Psoas muscle (tissue), 8 donors: ENCODE measurements at places on chromosomes 11 and 22. TPM values are rescaled to one million over a fixed set of nuclear protein-coding genes. Genes with fewer than 3 reads are reported as not detected.

The PHLDA2 gene
- 1.1 TPM for total RNA-seq

The CD3G gene
- 0.26 TPM for total RNA-seq

The PAMR1 gene
- total RNA-seq = 0.65 TPM

DNA sequence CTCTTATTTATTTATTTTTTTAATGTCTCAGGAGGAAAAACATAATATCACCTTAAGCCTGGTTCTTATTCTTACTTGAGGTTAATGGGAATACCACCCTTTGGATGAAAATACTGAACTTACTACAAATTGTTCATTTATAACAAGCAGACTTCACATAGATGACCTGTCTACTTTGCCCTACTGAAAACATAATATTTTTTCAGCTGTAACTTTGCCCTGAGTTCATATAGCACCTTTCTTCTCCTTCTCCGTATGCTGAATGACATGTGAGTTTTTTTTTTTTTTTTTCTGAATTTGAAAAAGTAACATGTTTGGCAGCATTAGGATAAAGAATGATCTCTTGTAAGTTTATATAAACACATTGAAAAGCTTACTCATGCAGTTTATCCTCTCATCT, 186.8 kb downstream of the TMEM135 start:
- no peak for DNase-seq

GRCh38 chr11:120410622-120411380, 74.6 kb downstream of the ARHGEF12 start:
- DNase-seq = no peak

DNA sequence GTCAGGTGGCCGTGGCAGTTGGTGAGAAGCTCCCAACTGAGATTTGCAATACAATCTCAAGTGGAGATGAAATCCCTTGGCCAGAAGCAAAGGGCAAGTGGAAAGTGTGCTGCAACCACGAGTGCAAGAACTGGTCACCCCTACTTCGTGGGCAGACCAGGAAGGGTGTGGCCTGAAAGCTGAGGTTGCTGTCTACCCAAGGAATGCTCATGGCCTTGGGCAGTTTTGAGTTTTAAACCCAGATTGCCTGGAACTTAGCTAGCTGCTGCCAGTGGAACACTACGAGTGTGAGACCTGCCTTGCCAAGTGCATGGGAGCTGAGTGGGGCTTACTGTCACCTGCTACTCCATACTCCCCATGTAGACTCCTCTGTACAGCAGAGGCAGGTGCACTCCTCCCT, 113.3 kb upstream of the FAT3 start:
- no peak for DNase-seq

- DNase-seq = no peak
These were observed 30.6 kb upstream of the APOA1 start for GRCh38 chr11:116868066-116868465.

GRCh38 chr11:14148653-14149273, 186.2 kb downstream of the SPON1 start:
- DNase-seq = no peak

- no peak for DNase-seq
These were observed 57.0 kb downstream of the PACSIN2 start for GRCh38 chr22:42957958-42958357.

- no peak for DNase-seq
These were observed 32.6 kb upstream of the NNMT start for GRCh38 chr11:114263513-114264170.

DNA sequence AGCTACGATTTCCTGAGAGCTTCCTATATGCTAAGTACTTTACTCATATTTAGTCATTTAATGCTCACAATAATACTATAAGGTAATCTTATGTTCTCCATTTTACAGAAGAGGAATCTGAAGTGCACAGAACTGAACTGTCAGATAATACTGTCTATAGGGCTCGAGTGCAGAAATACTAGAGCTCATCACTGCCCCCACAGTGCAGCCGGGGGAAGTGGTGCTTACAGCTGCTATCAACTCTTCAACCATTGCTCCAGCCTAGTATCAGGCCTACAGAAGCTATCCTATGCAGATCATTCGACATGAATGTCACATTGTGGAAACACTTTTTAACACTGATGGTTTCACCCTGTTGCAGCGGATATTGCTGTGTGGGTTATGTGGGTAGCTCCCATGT, 929.9 kb downstream of the NTM start:
- DNase-seq = no peak
